ENCODE measurements at places on chromosomes 2 and 18. TPM values are rescaled to one million over a fixed set of nuclear protein-coding genes. Genes with fewer than 3 reads are reported as not detected.

GRCh38 chr2:70685771-70686171 is 82.2 kb downstream of the ADD2 start:
- DNase-seq: no peak

The CGREF1 gene
- 1.5 TPM for total RNA-seq

DNA sequence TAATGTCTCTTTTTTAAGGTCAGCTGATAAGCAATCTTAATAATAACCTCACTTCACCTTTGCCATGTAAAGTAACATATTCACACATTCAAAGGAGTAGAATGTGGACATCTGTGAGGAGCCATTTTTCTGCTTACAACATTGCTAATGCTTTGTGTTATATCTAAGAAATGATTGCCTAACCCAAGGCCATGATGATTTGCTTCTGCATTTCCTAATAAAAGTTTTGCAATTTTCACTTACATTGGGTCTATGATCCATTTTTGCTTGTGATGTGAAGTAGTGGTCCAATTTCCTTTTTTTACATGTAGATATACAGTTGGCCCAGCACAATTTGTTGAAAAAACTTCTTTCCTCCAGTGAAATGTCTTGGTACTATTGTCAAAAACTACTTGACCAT is 22.0 kb downstream of the RELCH start:
- no peak for DNase-seq

GRCh38 chr2:176075481-176075880 is 8.3 kb downstream of the EVX2 start:
- no peak for DNase-seq

DNA sequence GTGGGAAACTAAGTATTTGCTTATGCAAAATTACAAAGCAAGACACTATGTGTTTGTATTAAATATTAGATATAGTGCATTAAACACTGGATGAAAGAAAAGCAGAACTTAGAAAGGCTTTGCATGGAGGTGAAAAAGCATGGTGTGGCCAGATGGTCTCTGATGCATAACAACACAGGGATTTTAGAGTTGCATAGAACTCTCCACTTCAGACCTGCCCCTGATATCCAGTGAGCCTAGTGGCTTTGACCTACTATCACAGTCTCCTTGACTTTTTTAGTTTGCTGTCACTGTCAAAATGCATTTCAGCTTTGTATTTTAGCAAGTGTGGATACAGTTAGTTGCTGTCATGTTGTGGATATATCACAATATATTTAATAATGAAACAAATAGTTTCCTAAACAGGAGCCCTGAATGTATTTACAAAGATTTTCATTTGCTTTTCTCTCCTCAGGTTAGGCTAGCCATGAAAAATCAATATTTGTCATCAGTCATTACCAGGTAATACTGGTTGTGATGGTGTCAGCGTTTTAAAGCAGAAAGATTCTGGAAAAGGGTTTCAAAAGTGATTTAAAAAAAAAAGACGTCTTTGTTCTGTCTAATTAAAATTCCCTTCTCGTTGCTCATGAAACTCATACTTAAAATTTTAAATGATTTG is 5.2 kb downstream of the CSRNP3 start:
- no peak for DNase-seq

DNA sequence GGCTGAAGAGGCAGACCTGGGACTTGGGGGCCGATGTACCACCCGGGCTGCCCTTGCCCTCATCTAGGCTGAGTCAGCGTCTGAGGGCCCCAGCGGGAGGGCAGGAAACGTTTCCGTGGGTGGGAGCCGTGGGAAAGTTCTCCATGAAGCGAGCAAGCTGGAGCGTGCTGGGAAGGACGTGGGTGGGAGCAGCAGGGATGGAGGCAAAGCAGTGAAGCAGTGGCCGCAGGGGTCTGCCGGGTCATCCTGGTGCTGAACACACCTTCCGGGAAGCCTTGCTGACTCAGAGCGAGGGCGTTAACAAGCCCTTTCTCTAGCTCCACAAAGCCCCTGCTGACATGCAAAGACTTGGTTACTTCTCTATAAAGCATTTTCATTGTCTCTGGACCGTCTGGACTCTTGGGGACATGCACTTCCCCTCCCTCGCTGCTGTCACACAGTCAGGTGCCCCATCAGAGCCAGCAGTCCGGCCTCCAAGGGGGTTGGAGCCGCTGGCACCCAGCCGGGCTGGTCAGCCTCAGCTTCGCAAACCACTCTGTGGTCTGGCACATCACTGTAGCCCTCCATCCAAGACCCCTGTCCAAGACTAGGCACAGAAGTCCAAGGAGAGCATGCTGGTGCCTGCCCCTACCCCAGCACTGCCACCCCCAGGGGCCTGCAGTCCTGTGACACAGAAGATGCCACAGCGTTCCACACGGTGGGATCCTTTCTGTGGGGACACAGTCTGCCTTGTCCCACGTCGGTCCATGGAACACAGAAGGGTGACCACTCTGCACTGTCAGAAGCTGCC is 115.1 kb upstream of the GPC1 start:
- no peak for DNase-seq

GRCh38 chr18:37662546-37663339 is 97.1 kb upstream of the CELF4 start:
- DNase-seq: no peak

The CCDC141 gene
- 7.4 TPM for total RNA-seq

The FSHR gene
- total RNA-seq: not detected

DNA sequence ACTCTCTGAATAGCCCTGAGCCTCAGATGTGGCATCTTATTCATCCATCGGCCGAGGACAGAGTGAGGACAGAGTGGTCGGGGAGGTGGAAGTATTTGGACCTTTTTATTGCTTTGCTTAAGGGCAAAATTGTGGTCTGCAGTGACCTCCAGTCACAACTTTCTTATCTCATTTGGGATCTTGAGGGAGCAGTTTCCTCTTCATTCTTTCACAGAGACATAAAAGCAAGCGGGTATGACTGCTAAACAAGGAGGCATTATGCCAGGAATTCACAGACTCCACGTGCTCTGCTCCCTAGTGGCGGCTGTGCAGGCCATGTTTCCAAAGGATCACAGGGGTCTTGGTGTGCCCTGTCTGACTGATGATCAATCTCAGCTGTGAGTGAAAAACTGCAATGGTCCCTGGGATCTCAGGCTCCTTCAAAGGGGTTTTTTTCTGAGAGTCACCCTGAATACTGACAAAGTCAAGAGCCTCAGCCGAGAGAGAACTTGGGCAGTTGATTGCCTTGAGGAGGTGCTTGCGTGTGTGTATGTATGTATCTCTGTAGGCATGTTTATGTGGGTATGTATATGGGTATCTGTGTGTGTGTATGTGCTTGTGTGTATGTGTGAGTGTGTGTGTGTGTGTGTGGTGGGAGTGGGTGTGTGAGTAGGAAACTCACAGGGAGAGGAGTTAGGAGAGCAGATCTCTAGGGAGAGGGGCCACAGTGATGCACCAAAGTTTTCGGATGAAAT is 47.7 kb downstream of the RAPGEF4 start:
- DNase-seq: peak; percentile 2

DNA sequence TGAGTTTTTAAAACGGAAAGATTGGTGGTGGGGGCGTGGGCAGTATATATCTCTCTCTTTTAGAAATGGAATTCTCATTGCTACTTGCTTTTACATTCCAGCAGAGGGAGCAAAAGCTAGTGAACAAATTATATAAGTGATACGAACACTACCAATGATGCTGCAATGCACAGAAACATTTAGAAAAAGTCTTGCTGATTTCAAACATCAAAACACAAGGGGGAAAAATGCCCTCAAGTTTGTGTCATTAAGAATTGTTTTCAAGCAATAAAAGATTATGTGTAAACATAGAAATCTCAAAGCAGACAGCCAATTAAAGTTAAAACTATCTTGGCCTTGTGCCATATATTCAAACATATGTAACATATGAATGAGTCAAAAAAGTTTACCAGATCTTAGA is 296.3 kb upstream of the KCNJ3 start:
- DNase-seq: no peak

The FHOD3 gene
- total RNA-seq: 14.4 TPM

DNA sequence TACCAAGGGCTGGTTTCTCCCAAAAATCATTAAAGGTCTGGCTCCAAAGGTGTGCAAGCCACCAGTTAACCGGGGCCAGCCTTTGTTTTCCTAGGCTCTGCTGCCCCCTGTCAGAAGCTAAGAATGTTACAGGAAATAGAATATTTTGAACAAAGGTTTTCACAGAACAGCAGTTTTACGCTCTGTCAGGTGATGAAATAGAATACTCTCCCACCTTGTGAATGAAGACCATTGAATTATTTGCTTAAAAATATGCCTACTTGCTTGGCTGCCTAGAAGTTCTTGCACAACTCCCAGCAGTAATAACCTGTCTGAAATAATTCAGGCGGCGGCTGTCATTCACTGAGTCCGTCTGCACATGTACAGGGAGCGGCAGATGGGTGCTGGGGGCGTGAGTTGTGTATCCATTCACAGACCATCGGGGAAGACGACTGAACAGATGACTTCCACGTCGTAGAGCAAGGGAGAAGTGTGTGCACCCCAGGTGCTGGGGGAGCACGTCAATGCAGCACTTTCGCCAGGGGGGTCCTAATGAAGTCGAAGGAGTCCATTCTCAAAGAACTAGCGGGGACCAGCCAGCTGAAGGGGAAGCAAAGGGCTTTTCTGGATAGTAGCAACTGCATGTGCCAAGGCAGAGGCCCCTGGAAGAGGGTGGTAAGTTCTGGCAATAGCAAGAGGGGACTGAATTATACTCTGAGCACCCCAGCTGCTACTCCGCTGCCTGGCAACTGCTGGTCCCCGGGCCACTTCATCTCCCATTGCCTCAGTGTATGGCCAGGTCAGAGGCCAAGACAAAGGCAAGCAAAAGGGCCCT is 56.1 kb downstream of the SF3B1 start:
- peak; percentile 60 for DNase-seq

The FAM237A gene
- total RNA-seq: not detected

The MC2R gene
- not detected for total RNA-seq

- DNase-seq: no peak
Observed at GRCh38 chr18:27616324-27616723, 431.2 kb upstream of the CHST9 start.

- no peak for DNase-seq
Observed at GRCh38 chr18:63237881-63238692, 81.5 kb downstream of the BCL2 start.

The NAT8 gene
- total RNA-seq: not detected

DNA sequence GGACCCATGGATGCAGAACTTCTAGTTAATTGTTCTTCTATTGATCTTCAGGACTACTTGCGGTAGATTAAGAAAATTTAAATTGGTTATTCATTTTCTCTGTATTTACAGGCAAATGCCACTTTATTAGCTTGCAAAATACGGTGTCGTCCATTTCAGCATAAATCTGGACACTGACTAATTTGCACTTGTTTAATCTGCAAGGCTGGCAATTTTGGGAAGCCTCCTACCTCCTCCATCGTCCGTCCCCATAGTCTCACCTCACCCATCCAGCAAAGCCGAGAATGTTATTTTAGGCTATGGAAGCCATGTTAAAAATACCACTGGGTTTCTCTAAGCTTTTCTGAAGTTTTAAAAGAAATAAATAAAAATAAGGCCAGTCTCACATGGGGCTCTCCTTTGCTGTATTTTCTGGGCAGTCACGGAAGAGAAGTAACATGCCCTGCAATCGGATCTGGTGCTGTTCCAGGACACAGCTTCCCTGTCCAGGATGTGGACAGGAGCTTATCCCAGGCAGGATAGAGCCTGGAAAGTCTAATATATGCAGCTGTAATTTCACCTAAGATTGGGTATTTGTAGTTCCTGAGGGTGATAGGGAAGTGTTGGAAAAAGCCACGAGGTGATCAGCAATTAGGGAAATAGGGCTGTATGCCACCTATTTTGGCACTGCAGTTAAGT is 17.4 kb downstream of the TMEM178A start:
- no peak for DNase-seq

DNA sequence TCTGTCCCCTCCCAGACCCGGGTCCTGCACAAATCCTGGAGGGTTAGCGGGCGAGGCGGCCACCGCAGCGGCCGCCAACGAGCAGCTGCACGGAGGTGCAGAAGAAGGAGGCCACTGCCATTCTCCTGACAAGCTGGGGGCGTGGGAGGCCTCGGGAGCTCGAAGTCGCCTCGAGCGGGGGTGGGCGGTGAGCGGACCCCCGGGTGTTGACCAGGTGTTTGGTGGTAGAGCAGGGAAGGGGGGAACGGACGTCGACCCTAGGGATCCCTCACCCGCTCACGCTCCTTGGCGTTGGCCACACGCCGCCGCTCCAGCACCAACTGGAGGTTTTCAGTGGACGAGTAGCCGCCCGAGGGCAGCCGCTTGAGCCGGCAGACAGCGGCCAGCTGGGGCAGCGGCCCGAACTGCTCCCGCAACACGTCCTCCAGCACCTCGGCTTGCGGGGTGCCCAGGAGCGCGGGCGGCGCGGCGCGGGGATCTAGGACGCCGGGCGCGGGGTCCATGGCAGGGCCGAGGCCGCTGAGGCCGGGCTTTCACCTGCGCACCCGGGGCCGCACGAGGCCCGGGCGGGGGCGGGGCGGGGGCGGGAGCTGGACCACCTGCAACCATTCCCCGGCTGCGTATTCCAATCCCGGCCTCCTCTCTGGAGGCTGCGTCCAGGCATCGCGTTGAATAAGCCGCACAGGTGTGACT is at the start of gene FIGLA:
Gene FIGLA (minus strand): TSS at position 508 of the 693 bp plus-strand sequence. CDS start 5 bp downstream, at position 503.
- no peak for DNase-seq

The LAMA1 gene
- total RNA-seq: 6.1 TPM

The HOXD1 gene
- 5.9 TPM for total RNA-seq

- no peak for DNase-seq
Observed at GRCh38 chr2:120430501-120430830, 84.5 kb downstream of the INHBB start.

DNA sequence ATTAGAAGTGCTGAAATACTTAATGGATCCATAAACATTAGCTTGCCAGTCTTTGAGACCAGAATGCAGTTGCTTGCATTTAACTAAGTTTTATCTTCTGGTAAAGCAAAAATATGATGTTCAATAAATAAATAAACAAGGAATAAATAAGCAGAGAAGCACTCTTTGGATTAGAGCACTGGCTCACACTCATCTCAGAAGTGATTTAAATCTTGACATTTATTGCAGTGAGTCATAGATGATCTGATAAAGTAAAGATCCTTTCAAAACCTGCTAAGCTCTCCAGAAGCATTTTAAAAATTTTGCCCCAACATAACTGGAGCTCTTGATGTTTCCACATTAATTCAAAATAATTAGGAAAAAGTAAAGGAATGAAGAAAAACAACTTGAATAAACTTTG is 66.8 kb downstream of the KYNU start:
- no peak for DNase-seq

DNA sequence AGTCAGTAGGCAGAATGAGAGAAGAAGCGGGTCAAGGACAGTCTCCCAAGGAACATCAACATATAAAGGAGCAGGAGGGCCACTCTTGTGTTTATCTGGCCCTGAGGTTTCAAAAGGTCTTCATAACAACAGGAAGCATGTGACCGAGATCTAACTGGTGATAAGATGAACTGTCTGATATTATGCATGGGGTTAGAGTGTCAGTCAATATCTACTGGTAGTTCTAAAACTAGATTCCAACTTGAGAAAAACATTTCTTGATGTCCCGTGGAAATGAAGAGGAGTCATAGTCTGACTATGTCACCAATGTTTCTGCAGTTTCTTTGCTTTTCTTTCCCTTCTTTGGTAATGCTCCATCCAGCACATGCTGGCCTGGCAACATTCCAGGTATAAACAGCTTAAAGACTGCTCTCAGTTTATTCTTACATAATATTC is 77.5 kb upstream of the ITPRID2 start:
- no peak for DNase-seq

Data from mucosa of descending colon (tissue), 3 donors.